ENCODE measurements at places on chromosomes 1 and 21. TPM values are rescaled to one million over a fixed set of nuclear protein-coding genes. Genes with fewer than 3 reads are reported as not detected.

- H3K4me3 ChIP-seq = peak overlapping the region; percentile 87
- H3K4me1 ChIP-seq = peaks cover 78% of the 10 kb centered on the region
- no peaks in the 10 kb centered on the region for H3K27me3 ChIP-seq
- no peaks in the 10 kb centered on the region for H3K36me3 ChIP-seq
- peak; percentile 88 for DNase-seq
- H3K27ac ChIP-seq = peak overlapping the region; percentile 31
Observed at GRCh38 chr1:167454894-167455785, 63.2 kb downstream of the CD247 start.

- peaks cover 86% of the 10 kb centered on the region for H3K4me1 ChIP-seq
- H3K4me3 ChIP-seq = no peak overlapping the region
- DNase-seq = no peak
- H3K36me3 ChIP-seq = no peaks in the 10 kb centered on the region
Observed at GRCh38 chr1:206797534-206798383, 25.5 kb upstream of the IL10 start.

The FLG2 gene
- total RNA-seq = not detected

- H3K4me3 ChIP-seq = no peak overlapping the region
- peaks cover 2% of the 10 kb centered on the region for H3K36me3 ChIP-seq
- no peak for DNase-seq
Observed at GRCh38 chr1:33319186-33319948, 1.5 kb downstream of the A3GALT2 start.

DNA sequence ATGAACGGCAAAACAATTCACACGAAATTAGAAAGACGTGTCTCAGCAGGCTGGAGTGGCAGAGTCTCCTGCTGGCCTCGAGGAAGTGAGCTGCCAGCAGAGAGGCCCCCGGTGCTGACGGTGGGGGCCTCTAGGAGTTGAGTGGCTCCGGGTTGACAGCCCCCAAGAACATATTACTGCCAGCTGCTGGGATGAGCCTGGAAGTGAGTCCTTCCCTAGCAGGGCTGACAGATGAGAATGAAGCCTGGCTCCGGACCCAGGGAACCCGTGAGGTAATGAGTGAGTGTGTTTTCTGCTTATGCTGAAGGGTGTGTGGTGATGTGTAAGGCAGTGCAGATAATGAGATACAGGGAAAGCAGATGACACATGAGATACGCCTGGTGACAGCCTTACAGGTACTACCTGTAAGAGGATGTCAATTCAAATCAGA lies 23.5 kb upstream of the LRRC47 start:
- H3K4me3 ChIP-seq = no peak overlapping the region
- no peaks in the 10 kb centered on the region for H3K27me3 ChIP-seq
- DNase-seq = no peak
- H3K4me1 ChIP-seq = no peaks in the 10 kb centered on the region
- H3K27ac ChIP-seq = no peak overlapping the region

DNA sequence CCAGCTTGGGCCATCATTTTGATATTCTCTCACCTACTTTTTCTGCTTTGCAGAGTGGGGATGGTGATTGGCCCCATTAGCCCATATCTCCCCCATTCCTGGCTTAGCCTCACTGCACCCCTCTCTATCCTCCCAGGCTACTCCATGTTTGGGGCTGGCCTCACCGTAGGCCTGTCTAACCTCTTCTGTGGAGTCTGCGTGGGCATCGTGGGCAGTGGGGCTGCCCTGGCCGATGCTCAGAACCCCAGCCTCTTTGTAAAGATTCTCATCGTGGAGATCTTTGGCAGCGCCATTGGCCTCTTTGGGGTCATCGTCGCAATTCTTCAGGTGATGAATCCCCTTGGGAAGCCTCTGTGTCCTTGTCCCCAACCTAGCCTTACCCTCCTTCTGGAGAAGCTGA lies 2.1 kb upstream of the B4GALT2 start:
- no peak for DNase-seq
- H3K36me3 ChIP-seq = peaks cover 15% of the 10 kb centered on the region
- no peak overlapping the region for H3K27ac ChIP-seq
- no peaks in the 10 kb centered on the region for H3K27me3 ChIP-seq
- peak overlapping the region; percentile 8 for H3K4me3 ChIP-seq
- H3K4me1 ChIP-seq = peaks cover 63% of the 10 kb centered on the region

GRCh38 chr1:200046115-200046514 lies 18.6 kb downstream of the NR5A2 start:
- peaks cover 10% of the 10 kb centered on the region for H3K4me1 ChIP-seq
- no peaks in the 10 kb centered on the region for H3K36me3 ChIP-seq
- no peak overlapping the region for H3K4me3 ChIP-seq
- no peak overlapping the region for H3K27ac ChIP-seq

DNA sequence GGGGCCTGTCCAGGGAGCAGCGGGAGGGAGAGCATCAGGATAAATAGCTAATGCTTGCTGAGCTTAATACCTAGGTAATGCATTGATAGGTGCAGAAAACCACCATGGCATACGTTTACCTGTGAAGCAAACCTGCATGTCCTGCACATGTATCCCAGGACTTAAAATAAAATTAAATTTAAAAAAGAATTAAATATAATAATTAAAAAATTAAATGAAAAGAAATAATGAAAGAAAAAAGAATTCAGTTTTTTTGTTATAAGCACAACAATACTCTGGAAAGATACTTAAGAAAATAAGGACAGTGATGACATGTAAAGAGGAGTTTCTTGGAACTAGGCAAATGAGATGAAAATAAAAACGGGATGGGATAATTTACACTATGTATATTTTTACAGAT lies 386.2 kb downstream of the LRRIQ3 start:
- H3K27ac ChIP-seq = no peak overlapping the region
- H3K36me3 ChIP-seq = no peaks in the 10 kb centered on the region
- no peak overlapping the region for H3K4me3 ChIP-seq
- DNase-seq = no peak
- no peaks in the 10 kb centered on the region for H3K27me3 ChIP-seq

- peaks cover 7% of the 10 kb centered on the region for H3K27me3 ChIP-seq
- no peak overlapping the region for H3K27ac ChIP-seq
- no peaks in the 10 kb centered on the region for H3K36me3 ChIP-seq
- H3K4me3 ChIP-seq = no peak overlapping the region
- H3K4me1 ChIP-seq = no peaks in the 10 kb centered on the region
- no peak for DNase-seq
Observed at GRCh38 chr21:35628316-35628715, 432.0 kb downstream of the SETD4 start.
